Right kidney (tissue), 9 donors: ENCODE measurements at places on chromosomes 7 and 10.

DNA sequence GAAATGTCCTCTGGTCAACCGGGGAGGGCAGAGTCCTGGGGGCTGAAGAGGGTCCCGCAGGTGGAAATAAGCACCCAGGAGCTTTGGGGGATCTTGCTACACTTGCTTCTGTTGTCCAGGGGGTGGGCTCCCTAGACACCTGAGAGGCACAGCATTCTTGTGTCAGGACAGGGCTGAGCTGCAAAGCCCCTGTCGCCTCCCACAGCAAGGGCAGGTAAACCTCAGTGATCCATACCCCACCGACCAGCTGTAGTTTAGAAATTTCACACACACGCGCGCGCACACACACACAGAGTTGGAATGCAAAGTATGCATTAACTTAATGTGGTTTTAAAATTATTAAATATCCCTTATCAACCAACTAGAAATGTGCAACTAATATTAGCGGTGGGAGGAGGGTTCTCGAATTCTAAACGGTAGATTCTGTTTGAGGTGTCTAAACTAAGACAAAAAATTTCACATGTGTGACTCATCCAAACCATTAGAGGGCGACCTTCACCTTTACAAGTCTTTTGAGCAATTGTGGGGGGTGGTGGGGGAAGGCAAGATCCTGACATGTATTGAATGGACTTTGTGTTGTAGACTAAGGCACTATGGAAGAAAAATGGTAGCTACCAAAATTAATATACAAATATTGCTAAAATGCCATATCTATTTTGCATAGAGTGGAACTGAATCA, 34.3 kb upstream of the PTF1A start:
- peak; percentile 55 for DNase-seq

GRCh38 chr10:3782451-3783315, 2.3 kb downstream of the KLF6 start:
- DNase-seq, result peak; percentile 58

- no peak for DNase-seq
Measured at GRCh38 chr7:41882256-41882655, 179.4 kb upstream of the INHBA start.

DNA sequence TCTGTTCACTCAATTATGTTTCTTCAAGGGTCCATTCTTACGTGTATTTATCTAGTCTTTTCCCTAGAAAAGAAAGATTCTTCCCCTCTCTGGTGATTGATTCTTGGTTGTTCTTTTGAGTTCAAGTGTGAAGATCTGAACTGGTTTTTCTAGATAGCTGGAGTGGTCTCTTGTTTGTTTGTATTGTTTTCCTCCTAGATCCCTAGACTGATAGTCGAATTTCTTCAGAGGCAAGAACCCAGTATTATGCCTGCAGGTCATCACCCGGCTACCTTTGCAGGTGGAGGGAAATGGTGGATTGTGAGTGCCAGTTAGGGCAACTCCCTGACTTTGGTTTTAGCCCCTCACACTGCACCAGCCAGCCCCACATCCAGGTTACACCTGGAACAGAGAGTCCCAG, 2.2 kb upstream of the RSU1 start:
- DNase-seq, result no peak

DNA sequence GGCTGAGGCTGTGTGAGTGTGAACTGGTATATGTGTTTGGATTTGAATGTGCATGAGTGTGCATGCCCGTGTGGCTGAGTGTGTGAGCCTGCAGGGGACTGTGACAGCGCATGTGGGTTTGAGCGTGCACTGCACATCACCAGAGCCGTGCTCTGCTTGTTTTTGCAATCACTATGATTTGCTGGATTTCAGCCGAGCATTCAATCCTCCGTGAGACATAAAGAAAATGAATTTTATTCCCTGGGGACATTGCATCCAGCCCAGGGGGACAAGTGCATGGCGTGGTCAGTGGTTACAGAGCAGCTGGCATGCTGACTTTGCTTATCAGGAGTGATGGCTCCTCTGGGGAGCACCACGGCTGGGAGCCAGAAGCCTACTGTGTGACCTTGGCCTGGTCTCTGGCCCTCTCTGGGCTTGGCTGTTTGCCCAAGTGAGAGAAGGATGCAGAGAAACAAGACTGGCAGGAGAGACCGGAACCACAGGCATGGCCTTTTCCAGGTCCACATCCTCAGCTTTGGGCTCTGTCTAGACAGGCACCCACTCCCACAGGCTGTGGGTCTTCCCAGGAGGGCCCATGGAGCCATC, 160.2 kb upstream of the UNC5B start:
- no peak for DNase-seq

- no peak for DNase-seq
Measured at GRCh38 chr7:45073031-45073785, 15.6 kb downstream of the NACAD start.

GRCh38 chr10:121812031-121812430, 115.8 kb downstream of the ATE1 start:
- no peak for DNase-seq

- DNase-seq, result peak; percentile 60
Measured at GRCh38 chr7:26441002-26441521, 149.4 kb downstream of the SNX10 start.

DNA sequence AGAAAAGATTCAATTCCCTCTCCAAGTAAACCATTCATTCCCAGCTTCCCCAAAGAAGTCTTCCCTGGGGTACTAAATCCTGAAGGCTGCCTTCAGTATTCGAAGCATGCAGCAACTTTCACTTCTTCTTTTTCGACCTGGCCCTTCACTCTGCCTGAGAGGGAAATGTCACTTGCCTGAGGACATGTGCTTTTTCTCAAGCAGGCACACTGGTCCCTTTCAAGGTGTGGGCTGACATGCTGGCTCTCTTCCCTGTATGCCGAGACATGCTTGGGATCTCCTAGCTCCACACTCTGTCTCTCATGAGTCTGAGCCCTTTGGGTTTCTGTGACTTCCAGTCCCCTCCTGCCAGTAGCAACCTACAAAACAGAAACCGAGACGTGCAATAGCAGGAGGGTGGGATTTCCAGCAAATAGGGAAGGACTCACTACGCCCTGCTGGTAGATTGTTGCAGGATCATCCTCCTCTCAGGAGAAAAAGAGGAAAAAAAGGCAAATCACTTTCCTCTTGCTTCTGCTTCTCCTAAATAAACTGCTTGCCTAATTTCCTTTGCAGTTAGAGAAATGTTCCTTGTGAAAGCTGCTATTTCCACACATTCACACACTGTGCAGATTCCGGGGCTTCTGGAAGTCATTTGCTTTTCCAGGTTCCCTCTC, 33.5 kb downstream of the FIGNL1 start:
- no peak for DNase-seq

DNA sequence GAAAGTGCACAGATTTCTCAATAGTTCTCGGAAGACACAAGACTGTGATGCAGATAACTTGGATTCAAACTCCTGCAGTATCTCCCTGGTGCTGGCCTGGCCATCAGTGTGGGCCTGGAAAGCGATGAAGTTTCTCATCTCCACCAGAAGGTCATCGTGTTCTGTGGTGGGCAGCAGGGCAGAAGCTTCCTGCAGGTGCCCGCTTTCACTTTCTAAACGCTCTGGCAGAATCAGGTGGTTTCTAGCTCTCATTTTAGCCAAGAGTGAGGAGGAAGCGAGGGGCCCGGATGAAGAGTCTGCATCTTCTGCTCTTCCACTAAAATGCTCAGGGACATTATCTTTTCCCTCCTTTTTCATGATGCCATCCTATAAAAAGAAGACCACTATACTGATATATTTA, 63.0 kb upstream of the DRGX start:
- DNase-seq, result no peak

DNA sequence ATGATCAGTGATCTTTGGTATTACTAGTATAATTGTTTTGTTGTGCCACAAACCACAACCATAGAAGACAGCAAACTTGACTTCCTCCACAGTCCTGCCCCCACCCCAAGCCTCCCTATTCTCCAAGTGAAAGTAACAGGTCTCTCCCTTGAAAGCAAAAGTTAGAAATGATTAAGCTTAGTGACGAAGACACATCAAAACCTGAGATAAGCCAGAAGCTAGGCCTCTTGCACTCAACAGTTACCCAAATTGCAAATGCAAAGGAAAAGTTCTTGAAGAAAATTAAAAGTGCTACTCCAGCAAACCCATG, 7.5 kb downstream of the SAR1A start:
- no peak for DNase-seq

DNA sequence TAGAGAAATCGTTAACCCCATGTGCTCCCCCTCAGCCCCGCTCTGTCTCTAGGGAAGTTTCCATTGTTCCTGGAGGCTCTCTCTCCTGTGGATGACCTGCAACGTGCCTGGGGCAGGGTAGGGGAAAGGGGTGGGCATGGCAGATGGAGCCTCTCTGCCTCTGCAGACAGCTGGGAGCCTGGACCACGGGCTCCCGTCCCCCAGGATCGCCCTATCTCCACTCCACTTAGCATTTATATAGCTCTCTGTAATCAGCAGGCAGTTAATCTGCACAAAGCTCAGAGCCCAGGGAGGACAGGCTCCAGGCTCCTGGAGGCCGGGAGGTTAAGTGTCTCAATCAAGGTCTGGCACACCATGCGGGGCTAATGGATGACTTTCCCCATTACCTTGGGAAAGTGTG, 369.7 kb downstream of the PLXNA4 start:
- no peak for DNase-seq

DNA sequence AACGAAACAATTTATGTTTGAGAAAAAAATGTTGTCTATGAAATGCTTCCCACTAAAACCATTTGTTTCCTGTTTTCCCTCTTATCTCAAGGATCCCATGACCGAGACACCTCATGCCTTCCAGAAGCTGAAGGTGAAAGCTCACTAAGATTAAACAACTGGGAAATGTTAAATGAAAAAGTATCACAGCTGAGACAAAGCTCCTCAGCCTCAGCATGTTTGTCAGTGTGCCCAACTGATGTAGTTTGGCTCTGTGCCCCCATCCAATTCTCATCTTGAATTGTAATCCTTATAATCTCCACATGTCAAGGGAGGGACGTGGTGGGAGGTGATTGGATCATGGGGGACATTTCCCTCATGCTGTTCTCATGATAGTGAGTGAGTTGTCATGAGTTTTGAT, 327.3 kb downstream of the HTR7 start:
- DNase-seq, result no peak
